ENCODE measurements at places on chromosomes 12 and 14.

GRCh38 chr12:131865180-131865875 is 29.1 kb upstream of the ULK1 start:
- DNase-seq, result no peak

DNA sequence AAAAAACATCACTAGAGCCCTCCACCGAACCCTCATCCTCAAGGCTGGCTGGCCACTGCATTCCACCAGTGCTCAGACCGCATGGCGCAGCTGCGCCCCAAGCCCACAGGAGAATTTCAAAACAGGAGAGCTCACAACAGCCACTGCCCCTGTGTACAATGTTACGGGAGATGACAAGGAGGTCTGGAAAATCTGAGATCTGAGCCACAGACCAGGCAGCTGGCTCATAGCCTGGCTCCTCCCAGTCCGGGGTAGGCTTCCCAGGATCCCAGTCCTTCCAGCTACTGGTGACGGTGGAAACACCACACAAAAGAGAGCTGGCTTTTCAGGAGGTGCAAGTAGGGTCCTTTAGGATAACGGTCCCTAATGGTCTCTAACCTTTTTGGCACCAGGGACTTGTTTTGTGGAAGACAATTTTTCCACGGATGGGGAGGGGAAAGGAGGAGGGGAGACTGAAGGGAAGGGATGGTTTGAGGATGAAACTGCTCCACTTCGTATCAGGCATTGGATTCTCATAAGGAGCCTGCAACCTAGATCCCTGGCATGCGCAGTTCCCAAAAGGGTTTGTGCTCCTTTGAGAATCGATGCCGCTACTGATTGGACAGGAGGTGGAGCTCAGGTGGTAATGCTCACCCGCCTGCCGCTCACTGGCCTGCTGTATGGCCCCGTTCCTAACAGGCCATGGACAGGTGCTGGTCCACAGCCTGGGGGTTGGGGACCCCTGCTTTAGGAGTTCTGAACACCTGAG is 23.0 kb upstream of the NRDE2 start:
- no peak for DNase-seq

- no peak for DNase-seq
Measured at GRCh38 chr14:97956581-97957340, 1159.6 kb downstream of the VRK1 start.

DNA sequence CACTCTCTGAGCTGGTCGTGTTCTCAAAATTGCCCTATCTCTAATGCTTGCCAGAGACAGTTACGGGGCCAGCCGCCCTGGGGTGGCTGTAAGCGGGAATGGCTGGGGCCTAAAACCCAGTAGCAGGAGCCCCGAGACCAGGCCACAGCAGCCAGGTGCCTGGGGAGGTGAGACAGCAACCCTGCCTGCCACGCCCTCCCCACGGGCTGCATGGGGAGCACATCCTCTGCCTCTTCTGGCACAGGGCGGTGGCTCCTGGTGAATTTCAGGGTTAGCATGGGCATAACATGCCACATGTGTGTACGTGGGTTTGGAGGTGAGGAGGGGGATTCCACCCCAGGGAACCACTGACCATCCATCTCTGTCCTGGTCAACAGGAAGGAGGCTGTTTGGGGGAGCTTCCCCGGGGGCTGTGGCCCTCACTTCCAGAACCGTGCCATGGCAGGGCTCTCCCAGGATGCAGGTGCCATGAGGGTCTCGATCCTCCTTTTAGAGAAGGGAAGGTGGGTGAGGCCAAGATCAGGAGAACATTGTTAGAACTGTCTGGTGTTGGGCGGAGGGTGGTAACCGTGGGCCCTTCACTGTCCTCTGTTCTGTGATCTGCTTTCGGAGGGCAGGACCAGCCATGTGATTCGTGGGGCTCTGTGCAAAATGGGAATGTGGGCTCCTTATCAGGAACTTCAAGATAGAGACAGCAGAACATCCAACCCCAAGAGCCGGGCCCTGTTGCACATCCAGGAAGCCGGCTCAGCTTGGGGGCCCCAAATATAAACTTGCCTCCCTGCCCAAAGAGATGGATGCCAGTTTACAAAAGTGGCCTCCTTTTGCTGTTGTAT is 312.2 kb upstream of the DIO3 start:
- DNase-seq, result no peak

- peak; percentile 77 for DNase-seq
Measured at GRCh38 chr14:21852061-21852664, 178.5 kb upstream of the OR4E1 start.

DNA sequence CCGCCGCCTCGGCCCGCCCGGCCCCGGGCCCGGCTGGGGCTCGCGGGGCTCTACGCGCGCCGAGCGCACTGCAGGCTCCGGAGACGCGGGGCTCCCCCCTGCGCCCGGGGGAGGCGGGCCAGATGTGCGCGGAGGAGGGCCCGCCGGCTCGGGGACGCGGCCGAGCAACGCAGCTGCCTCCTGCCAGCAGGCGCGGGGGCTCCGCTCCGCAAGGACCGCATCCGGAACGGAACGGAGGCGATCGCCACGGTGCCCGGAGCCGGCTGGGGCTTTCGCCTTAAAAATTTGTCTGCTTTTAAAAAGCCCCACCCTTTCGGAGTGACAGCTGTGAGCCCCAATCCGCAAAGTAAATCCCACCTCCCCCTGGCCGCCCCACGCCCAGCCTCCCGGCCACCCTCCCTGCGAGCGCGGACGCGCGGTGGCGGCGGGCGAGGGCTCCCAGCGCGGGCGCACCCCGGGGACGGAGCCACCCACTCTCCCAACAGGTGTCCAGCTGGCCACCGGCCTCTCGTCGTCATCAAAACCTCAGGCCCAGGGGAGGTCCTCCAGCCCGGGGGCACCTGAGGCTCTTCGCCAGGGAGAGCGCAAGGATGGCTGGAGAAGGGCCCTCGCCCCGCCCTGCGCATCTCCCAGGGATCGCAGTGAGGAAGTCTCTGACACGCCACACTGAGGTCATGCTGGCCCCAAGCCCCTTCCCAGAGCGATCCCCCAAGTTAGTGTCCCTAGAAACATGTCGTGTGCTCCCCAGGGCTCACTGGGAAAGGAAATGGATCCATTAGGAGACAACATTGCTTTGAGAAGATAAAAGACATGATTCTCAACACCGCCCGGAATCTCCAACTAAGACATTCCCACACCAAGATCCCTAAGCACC is at the start of gene TMEM132D:
TSS of gene TMEM132D (minus strand) at position 70 of the 874 bp plus-strand sequence.
- no peak for DNase-seq

GRCh38 chr12:66275040-66275439 is 27.3 kb upstream of the HELB start:
- DNase-seq, result no peak

GRCh38 chr12:90084018-90084417 is 375.4 kb upstream of the ATP2B1 start:
- DNase-seq, result no peak

- no peak for DNase-seq
Measured at GRCh38 chr12:34598851-34599529, 576.7 kb downstream of the ALG10 start.

GRCh38 chr14:53328841-53329240 is 175.7 kb upstream of the DDHD1 start:
- no peak for DNase-seq

DNA sequence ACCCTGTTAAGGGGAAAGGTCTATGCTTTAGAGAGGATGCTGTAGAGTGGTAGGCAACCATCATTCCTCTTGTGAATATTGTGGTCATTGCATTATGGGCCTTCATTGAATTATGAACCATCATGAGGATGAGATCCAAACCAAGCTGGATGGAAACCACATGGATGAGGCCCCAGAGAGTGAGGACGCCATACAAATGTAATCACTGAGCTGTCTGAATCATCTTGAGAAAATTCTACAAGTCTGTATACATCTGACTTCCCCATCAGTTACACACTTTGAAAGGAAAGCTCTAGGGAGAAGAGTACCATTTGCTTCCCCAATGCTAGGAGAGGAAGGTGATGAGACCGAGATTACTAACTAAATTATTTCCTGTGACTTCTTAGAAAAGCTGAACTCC is 172.9 kb downstream of the CACNA1C start:
- no peak for DNase-seq

GRCh38 chr14:26104717-26105116 is 493.1 kb downstream of the NOVA1 start:
- DNase-seq, result no peak

DNA sequence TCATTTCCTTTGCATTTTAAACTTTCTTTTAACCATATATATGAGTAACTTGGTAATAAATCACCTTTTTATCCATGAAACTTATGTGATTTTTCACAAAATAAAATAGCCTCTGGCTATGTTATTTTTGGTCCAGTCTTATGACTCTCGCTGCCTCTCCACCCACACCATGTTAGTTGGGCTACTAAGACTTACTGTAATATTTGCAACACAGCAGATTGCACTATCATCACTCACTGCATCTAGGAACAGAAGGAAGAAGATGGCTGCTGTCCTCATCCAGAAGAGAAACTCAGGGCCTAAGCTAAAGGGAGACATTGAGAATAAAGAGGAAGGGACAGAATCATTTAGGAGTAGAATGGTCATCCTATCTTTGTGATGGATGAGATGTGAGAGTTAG is 12.6 kb upstream of the B4GALNT3 start:
- DNase-seq, result no peak

DNA sequence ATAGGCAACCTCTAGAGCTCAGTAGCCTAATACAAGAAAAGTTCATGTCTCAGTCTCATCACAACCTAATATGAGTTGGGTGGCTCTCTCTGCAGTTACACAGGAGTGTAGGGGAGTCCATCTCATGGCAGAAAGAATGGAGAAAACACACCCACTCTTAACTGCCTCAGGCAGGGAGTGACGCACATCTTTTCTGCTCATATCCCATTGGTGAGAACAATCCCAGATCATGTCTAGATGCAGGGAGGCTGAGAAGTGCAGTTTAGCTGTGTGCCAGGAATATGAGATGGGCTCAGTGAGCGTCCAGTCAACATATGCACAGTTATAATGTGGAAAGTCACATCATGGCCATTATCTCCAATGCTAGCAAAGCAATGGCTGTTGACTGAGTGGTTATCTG is 59.3 kb upstream of the KCNA5 start:
- no peak for DNase-seq

DNA sequence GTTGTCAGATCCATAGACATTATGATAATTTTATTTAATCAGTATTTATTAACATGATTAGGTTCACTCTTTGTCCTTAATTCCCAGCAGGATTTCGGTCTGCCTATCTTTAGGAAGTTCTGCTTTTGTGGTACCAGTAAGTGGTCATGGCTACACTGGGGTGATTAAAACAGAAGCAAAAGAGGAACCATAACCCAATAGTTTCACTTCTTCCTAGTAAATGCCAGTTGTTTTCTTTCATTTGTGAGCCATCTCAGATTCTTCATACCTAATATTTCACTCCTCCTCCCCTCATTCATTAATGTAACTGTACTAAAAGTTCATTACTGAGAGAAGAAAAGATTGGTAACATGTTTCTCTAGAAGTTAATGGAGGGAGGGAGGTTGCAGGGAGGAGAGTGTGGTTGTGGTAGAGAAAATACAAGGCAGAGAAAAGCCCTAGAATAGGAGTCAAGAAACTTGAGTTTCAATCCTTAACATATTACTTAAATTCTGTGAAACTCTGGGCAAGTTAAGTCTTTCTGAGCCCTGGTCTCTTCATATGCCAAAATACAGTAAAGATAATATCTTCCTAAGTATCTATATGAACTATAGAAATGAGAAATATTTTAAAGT is 101.2 kb downstream of the PEBP1 start:
- no peak for DNase-seq

DNA sequence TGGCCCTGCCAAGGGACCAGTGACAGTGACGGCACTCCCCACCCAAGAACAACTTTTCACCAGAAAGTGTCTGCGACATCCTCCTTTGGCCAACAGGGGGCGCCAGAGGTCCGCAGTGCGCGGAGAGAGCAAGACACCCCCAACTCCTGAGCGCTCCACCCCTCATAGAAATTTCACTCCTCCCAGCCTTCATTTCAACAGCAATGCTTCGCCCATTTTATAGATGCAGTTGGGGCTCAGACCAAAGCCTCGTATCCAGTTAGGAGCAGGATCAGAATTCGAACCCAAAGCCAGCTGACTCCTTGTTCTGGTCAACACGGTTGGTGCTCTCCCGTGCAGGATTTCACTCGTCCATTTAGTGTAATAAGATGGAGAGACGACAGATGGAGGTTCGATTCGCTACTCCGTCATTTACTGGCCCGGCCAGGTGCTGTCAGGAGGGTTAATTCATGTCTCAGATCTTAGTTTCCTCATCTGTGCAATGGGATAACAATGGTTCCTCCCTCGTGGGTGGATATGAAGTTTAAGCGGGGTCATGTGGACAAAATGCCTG is 2.4 kb upstream of the POP5 start:
- peak; percentile 94 for DNase-seq

DNA sequence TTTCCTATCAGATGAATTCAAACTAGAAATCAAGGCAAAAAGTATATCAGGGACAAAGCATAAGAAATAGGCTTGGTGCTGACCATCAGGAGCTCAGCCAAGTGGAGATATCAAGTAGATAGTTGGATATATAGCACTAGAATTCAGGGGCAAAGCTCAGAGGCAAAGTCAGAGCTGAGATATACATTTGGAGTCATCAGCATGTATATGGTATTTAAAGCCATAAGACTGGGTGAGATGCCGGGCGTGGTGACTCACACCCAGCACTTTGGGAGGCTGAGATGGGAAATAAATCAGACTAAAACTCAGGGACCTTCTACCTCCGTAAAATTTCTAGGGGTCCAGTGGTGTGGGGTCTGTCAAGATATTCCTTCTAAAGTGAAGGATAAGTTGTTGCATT is 38.9 kb upstream of the LIMA1 start:
- no peak for DNase-seq

DNA sequence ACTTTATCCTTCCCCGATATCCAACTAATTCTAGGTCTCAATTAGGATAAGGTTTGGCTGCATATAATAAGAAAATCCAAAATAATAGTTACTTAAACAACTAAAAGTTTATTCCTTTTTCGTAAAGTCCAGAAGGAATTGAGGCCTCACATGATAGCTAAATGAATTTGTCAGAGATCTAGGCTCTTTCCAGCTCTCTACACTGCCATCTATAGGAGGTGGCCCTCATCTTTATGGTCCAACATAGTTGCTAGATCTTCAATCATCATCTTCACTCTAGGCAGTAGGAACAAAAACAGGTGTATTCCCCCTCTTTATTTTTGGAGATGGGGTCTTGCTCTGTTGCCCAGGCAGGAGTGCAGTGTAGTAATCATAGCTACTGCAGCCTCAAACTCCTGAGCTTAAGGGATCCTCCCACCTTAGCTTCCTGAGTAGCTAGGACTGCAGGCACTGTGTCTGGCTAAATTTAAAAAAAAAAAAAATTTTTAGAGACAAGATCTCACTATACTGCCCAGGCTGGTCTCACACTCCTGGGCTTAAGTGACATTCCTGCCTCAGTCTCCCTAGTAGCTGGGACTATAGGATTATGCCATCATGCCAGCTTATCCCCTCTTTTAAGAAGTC is 46.5 kb upstream of the SAV1 start:
- DNase-seq, result no peak

All from stimulated activated CD4-positive, alpha-beta T cell treated with anti-CD3 and anti-CD28 coated beads, Interleukin-2, amount 100 ng/mL, for 24 hours (primary cell).